Naive thymus-derived CD8-positive, alpha-beta T cell (primary cell): ENCODE measurements at places on chromosomes 2 and 18. TPM values are rescaled to one million over a fixed set of nuclear protein-coding genes. Genes with fewer than 3 reads are reported as not detected.

The LCLAT1 gene
- total RNA-seq = 22.2 TPM

The HOXD13 gene
- total RNA-seq = not detected

The NUP35 gene
- total RNA-seq = 20.7 TPM

DNA sequence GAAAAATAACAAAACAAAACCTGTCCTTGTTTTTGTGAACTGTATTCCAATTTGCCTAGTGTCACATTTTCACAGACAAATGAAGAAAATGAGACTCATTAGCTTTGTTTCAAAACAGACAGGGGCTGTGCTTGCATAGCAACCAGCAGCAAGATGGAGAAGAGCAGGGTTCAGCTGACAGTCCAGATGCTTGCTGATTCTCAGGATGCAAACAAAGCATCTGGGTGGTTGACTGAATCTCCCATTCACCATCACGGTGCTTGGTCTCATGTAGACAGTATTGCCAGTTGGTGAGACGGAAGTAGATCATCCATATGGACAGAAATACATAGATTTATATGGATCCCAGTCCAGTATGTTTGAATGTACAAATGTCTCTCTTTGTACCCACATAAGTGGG lies 326.8 kb downstream of the CCDC85A start:
- H3K4me1 ChIP-seq = no peaks in the 10 kb centered on the region
- H3K27ac ChIP-seq = no peak overlapping the region
- DNase-seq = no peak
- no peaks in the 10 kb centered on the region for H3K27me3 ChIP-seq
- H3K36me3 ChIP-seq = no peaks in the 10 kb centered on the region

GRCh38 chr18:33010149-33010548 lies 237.3 kb upstream of the KLHL14 start:
- no peak overlapping the region for H3K27ac ChIP-seq
- no peaks in the 10 kb centered on the region for H3K4me1 ChIP-seq
- no peaks in the 10 kb centered on the region for H3K27me3 ChIP-seq
- no peaks in the 10 kb centered on the region for H3K36me3 ChIP-seq
- no peak overlapping the region for H3K4me3 ChIP-seq

- H3K27ac ChIP-seq = no peak overlapping the region
- peaks cover 17% of the 10 kb centered on the region for H3K36me3 ChIP-seq
- no peak overlapping the region for H3K4me3 ChIP-seq
- DNase-seq = no peak
Measured at GRCh38 chr18:5288517-5288935, 7.0 kb downstream of the ZBTB14 start.

- H3K4me3 ChIP-seq = no peak overlapping the region
- H3K4me1 ChIP-seq = peaks cover 6% of the 10 kb centered on the region
- H3K36me3 ChIP-seq = no peaks in the 10 kb centered on the region
- peaks cover 10% of the 10 kb centered on the region for H3K27me3 ChIP-seq
Measured at GRCh38 chr2:27003007-27003406, 29.8 kb upstream of the TMEM214 start.

DNA sequence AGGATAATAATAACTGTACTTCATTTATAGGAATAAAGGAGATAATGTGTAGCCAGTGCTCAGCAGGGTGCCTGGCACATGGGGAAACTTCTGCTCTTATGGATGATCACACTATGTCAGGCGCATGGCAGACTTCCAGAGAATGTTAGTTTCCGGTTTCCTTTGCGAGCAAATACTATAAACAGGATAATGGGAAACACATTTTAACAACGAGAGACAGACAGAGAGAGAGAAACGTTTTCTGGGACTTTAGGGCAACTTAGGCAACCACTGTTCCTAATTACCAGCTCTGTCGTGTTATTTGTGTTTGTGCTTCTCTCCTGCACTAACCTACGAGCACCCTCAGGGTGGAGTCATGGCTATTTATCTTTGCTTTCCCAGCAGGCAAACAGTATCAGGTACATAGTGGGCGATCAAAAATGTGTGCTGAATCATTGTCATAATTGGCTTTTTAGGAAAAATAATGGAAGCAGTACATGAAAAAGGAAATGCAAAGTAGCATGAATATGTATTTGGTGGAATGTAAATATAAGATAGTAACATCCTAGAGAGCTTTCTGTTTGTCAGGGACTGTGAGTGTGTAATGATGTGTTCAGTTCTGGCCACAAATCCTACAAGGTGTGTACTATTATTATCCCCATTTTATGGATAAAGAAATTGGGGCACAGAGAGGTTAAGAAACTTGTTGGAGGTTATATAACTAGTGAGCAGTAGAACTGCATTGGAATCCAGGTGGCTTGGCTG lies 36.8 kb upstream of the IGFBP2 start:
- no peaks in the 10 kb centered on the region for H3K4me1 ChIP-seq
- H3K36me3 ChIP-seq = no peaks in the 10 kb centered on the region
- H3K4me3 ChIP-seq = no peak overlapping the region
- no peak overlapping the region for H3K27ac ChIP-seq
- H3K27me3 ChIP-seq = peaks cover 10% of the 10 kb centered on the region
- DNase-seq = no peak

DNA sequence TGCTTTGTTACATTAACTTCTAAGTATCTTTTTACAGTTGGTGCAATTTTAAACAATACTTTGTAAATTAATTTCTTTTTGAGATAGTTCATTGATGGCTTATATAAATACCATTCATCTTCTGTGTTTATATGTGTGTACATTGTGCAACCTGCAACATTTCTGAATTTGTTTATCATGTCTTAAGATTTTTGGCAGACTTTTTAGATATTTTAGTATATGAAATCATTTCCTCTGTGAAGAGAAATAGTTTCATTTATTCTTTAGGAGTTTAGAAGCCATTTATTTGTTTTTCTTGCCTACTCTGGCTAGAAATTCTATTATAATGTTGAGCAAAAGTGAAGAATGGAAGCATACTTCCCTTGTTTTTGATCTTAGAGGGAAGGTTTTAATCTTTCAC lies 337.8 kb upstream of the DSEL start:
- H3K4me3 ChIP-seq = no peak overlapping the region
- DNase-seq = no peak

GRCh38 chr2:205198140-205198525 lies 484.2 kb upstream of the NRP2 start:
- no peak overlapping the region for H3K27ac ChIP-seq
- no peaks in the 10 kb centered on the region for H3K36me3 ChIP-seq
- no peak for DNase-seq
- no peaks in the 10 kb centered on the region for H3K27me3 ChIP-seq
